ENCODE measurements at places on chromosomes 4 and X. TPM values are rescaled to one million over a fixed set of nuclear protein-coding genes. Genes with fewer than 3 reads are reported as not detected.

ALB gene
- not detected for total RNA-seq

GAGE12F gene
- not detected for total RNA-seq

SMIM10 gene
- 0.14 TPM for total RNA-seq

F11 gene
- not detected for total RNA-seq

MUC7 gene
- total RNA-seq: not detected

CT45A10 gene
- 0.23 TPM for total RNA-seq

UCHL1 gene
- total RNA-seq: 906 TPM

HHIP gene
- 0.84 TPM for total RNA-seq

SPANXA1 gene
- not detected for total RNA-seq

IL13RA1 gene
- total RNA-seq: 54.2 TPM

MSX1 gene
- total RNA-seq: 10.9 TPM

GLOD5 gene
- not detected for total RNA-seq

MCUB gene
- 21.7 TPM for total RNA-seq

GK2 gene
- total RNA-seq: not detected

TBC1D1 gene
- 21.3 TPM for total RNA-seq

MAGEB10 gene
- not detected for total RNA-seq

ADRA2C gene
- 10.2 TPM for total RNA-seq

GUCY1A1 gene
- total RNA-seq: not detected

ADH1C gene
- total RNA-seq: not detected

TSPAN5 gene
- total RNA-seq: 20.4 TPM

RPA4 gene
- total RNA-seq: 0.25 TPM

FRAS1 gene
- total RNA-seq: 3.4 TPM

ITIH6 gene
- total RNA-seq: not detected

SPOCK3 gene
- total RNA-seq: 0.10 TPM

UGT2B15 gene
- 0.06 TPM for total RNA-seq

PNMA6A gene
- total RNA-seq: 4.8 TPM

AWAT2 gene
- total RNA-seq: not detected

PRICKLE3 gene
- total RNA-seq: 22.4 TPM

PLAC8 gene
- 1.3 TPM for total RNA-seq

SMARCAD1 gene
- total RNA-seq: 16.1 TPM

BEND4 gene
- not detected for total RNA-seq

Data from A549 treated with DMSO at 1 μM for 4 hours (cell line).